ENCODE measurements at places on chromosomes 1 and 21. TPM values are rescaled to one million over a fixed set of nuclear protein-coding genes. Genes with fewer than 3 reads are reported as not detected.

The GPX7 gene
- total RNA-seq, result not detected

The LEFTY1 gene
- 0.27 TPM for total RNA-seq

The CFHR3 gene
- total RNA-seq, result 0.23 TPM

The LDLRAD1 gene
- total RNA-seq, result not detected

The CCDC27 gene
- not detected for total RNA-seq

The GJA9 gene
- not detected for total RNA-seq
